ENCODE measurements at places on chromosomes 12 and 14.

- no peak for DNase-seq
These were observed 11.3 kb downstream of the ITGB7 start for GRCh38 chr12:53195516-53196420.

- DNase-seq: no peak
These were observed 86.9 kb downstream of the RIN3 start for GRCh38 chr14:92600318-92601053.

- DNase-seq: no peak
These were observed 465.2 kb downstream of the SOX5 start for GRCh38 chr12:23484238-23484637.

DNA sequence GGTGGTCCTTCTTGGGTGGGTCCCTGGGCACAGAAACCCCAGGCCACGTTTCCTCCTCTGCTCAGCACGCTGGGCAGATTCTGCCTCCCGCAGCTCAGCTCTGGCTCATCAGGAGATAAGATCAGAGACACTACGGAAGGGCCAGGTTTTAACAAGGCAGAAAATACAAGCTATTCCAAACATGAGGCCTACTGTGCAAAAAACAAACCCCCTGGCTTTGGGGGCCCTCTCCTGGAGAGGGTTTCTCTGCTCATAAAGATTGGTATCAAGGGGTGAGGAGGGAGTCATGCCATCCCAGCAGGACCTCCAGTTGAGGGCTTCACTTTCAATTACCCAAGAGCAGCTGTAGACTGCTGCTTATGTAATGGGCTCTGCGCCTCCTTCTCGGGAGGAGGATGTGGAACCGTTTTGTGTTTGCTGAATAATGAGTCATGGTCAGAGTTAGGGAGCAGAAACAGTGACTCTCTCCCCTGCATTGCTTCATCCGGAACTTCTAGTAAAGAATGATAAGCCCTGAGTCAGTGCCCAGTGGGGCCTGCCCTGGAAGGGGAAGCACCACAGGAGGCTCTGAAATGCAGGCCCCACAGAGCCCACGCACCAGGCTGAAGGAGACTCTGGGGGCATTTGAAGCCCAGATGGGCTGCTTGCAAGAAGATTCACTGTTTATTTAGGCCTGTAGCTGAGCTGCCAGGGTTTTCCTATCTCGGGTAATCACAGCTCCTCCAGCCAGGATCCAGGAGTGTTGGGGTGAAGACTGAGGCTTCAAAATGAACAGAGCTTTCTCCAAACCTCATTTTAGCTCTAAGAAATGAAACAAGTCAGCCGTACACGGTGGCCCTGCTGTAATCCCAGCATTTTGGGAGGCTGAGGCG lies 79.3 kb downstream of the SSPN start:
- peak; percentile 35 for DNase-seq
